ENCODE measurements at places on chromosomes 11 and 22.

DNA sequence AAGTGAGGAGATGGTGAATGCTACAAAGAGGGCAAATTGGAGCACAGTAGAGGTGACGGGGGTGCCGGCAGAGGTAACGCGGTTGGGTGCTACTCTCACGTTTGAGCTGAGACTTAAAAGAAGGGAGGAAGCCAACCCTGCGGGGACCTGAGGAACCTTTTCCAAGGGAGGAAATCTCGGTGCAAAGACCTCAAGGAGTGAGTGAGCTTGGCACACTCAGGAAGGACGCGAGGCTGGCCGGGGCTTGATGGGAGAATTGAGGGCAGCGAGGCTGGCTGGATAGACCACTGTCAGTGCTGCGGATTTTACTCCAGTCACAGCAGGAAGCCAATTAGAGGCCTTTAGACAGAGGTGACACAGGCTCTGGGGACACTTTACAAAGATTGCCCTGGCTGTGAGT lies 25.0 kb downstream of the TSKU start:
- no peak for DNase-seq

GRCh38 chr11:114179234-114179941 lies 116.8 kb upstream of the NNMT start:
- no peak for DNase-seq

DNA sequence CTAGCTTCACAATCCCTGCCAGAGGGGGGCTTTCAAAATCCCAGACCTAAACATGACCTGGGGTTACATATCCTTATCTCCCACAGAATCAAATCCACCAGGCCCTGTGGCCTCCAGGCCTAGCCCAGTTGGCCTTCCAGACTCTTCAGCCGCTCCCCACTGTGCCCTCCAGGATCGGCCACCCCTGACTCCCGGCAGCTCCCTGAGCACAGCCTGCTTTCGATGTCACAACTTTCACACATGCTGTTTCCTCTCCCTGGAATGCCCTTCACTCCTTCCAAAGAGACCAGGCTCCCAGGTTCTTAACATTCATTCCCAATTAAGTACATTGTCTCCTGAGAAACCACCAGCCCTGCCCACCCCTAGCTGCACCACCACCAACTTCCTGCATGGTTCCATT lies 62.7 kb downstream of the CSNK2A3 start:
- DNase-seq, result no peak

DNA sequence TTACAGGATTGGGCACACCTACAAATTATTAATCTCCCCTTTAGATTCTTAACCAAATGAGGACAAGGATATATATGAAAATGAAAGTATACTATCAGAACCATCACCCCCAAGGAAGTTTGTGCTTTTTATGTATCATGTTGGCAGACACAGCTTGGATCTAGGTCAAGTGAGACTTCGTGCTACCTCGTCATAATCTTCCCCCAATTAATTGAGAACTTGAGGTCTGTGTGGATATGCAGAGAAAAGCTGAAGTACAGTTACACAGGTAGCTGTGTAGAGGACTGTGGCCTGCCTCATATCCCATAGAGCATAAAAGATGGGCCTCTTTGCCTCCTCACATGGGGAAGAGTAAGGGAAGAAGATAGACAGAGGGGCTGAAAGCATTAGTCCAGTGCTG lies 45.6 kb downstream of the DNHD1 start:
- DNase-seq, result no peak

GRCh38 chr11:79668575-79668974 lies 227.7 kb upstream of the TENM4 start:
- no peak for DNase-seq

DNA sequence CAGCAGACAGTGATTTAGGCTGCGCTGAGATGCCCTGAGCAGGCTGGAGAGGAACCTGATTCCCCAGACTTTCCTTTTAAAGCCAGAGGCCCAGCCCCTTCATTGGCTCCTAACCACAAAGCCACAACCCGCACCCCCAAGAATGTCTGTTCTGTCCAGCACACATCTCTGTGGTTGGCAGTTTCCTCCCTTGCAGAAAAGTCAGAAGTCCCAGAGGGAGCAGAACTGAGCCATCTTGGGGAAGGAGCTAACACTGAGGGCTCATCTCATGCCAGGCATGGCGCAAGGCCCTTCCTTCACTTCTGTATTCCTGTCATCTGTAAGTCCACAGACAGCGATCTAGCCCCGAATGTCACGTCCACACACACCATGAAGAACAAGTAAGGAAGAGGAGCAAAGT lies 97.1 kb upstream of the SYT13 start:
- DNase-seq, result no peak

DNA sequence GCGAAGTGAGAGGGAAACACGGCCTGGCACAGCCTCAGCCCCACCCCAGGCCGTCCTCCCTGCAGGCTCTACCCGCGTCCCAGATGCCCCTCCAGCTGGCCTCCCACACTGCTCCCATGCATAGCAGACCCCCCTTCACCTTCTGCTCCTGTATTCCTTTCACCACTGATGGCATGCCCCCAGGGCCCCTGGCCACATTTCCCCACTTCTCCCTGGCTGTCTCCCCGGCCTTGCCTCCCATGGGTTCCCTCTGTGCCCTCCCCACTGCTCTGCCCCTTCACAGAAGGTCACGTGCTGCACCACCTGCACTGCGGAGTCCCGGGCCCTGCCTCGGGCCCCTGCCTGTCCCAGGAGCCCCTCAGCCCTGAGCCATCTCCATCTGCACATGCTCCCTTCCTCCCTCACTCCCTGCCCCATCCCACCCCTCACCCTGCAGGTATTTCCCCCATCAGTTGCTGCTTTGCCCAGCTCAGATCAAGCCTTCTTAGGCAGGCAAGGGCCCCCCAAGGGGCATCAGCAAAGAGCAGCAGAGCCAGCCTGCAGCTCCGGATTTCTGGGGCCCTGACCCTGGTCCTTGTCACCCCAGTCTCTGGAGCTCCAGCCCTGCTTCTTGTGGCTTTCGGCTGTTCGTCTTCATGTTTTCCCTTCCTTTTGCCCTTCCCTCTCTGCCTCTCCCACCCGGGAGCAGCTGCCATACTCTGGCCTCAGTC lies 46.4 kb downstream of the GAB4 start:
- no peak for DNase-seq

DNA sequence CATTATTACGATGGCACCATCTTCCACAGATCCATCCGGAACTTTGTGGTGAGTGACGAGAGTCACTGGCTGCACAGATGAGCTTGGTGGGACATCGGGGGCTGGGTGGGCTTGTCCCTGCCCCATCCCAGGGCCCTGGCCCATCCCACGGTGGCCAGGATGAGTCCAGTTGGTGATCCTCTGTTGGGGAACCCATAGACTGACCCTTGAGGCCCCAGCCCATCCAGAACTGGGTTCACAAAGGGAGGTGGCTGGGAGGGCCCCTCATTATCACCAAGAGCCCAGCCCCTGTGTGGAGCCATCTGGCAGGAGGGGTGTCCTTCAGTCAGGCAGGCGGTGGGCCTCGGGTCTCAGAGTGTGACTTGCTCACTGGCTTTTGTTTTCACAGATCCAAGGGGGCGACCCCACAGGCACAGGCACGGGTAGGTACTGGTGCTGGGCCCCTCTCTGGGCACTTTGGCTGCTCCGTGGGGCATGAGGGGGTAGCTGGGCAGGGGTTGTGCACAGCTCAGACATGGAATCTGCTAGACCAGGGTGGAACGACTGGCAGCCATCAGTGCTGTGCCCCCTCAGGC lies 22.0 kb downstream of the PPIL2 start:
- DNase-seq, result no peak

- DNase-seq, result peak; percentile 12
These were observed 1334.4 kb downstream of the LRRC4C start for GRCh38 chr11:40125054-40125453.

GRCh38 chr22:47195484-47196165 lies 433.2 kb downstream of the TBC1D22A start:
- no peak for DNase-seq

GRCh38 chr11:3191586-3192324 lies 26.6 kb upstream of the OSBPL5 start:
- DNase-seq, result no peak

GRCh38 chr11:71450507-71450906 lies 2.3 kb upstream of the DHCR7 start:
- no peak for DNase-seq

- no peak for DNase-seq
These were observed 1.1 kb upstream of the NELL1 start for GRCh38 chr11:20668131-20668809.

DNA sequence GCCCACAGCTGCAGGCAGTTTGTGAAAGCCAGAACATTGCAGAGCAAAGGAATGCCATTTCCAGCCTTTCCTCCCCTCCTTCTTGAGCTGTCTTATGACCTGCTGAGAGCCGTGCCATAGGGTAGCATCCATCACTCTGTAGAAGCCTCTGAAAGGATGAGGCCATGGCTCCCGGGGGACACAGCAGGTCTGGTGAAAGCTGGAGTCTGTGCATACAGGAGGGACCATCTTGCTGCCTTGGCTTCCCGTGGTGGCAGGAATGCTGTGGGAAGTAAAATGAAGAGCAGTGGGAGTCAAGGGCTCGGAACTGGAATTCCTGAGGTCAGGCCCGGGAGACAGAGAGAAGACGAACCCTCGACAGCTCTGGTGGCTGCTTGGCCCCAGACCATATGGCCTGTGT lies 30.9 kb downstream of the ANO1 start:
- DNase-seq, result no peak

- DNase-seq, result no peak
These were observed 27.8 kb upstream of the FJX1 start for GRCh38 chr11:35590412-35590811.

DNA sequence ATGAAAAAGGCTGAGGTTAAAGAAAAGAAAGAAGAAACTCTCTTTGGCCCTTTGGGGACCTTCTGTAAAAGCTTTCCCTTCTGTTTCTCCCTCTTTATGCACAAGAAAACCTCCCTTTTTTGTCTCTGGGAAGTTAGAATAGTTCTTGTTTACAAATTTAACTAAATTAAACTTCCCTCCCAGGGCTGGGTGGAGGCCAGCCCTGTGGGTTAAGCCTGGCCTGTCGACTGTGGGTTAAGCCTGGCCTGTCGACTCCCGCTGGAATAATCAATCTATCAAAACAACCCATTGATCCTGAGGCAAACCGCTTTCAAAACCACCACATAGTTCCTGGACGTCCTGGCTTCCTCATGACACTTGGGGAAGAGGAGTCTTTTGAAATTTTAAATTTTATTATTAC lies 1.2 kb upstream of the DRG1 start:
- DNase-seq, result no peak

- DNase-seq, result no peak
These were observed 2.0 kb downstream of the MYH9 start for GRCh38 chr22:36385491-36386350.

GRCh38 chr11:121887569-121887968 lies 228.4 kb downstream of the BLID start:
- DNase-seq, result no peak

- no peak for DNase-seq
These were observed 16.2 kb downstream of the PHLDA2 start for GRCh38 chr11:2913019-2913431.

DNA sequence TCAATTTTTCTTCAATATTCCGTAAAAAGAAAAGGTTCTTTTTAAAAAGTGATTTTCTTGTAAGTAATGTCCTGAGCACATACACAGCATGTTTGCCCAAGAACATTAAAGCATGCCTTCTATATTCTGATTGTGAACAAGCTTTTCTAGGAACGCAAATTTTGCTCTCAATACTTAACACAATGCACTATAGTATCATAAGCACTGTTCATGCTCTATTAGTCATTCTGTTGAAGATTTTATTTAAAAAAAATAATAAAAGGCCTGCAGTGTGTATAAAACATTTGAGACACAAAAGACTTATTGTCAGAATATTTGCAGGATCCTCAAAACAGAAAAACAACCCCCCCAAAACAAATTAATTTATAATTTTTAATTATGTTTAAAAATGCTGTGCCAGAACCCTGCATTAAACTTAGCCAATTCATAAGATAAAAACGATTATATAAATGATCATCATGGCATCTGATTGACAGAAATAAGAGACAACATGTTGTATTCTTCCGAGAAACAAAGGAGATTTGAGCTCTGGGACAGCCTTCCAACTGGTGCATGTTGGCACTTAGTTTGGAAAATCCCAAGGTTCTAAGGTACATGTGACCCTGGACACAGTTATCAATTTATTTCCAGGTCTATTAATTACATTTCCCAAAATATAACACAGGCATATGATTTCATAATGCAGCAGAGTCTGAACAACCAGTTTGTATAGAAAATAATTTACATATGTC lies 13.1 kb downstream of the MTMR2 start:
- DNase-seq, result no peak

GRCh38 chr22:46969491-46969890 lies 207.0 kb downstream of the TBC1D22A start:
- DNase-seq, result no peak

DNA sequence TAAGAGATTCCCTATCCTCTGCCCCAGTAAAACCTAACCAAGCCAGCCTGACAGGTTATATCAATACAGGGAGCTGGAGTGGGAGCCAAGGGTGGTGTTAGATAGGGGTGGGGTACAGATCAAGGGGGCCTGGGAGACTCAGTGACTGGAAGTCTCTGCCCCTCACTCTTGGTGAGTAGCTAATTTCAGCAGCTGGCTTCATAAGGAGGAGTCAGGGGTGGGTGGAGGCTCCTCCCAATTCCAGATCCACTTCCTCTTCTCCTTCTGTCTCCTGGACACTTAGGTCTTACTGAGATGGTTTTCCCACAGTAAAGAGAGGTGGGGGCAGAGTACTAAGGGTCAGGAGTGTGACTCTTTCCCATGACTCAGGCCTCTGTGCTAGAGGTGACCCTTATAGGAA lies 1.1 kb upstream of the VSIG2 start:
- DNase-seq, result no peak

DNA sequence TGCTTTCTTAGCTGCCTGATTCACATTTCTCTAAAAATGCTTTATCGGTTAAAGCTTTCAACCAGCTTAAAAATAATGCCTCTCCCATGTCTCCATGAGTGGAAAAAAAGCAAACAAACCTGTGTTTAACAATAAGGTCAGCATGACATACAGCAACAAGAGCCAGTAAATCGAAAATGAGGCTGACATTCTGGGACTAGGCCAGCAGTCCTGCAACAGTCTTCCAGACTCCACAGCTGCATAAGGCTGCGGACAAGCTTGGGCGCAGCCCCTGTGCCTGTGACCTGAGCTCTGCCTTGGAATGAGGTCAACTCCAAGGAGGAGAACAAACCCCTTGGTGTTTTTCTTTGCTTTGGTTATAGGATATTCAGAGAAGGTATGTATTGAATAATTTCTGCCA lies 95.5 kb downstream of the PGR start:
- DNase-seq, result no peak

GRCh38 chr11:74269161-74269811 lies 42.2 kb downstream of the P4HA3 start:
- no peak for DNase-seq

DNA sequence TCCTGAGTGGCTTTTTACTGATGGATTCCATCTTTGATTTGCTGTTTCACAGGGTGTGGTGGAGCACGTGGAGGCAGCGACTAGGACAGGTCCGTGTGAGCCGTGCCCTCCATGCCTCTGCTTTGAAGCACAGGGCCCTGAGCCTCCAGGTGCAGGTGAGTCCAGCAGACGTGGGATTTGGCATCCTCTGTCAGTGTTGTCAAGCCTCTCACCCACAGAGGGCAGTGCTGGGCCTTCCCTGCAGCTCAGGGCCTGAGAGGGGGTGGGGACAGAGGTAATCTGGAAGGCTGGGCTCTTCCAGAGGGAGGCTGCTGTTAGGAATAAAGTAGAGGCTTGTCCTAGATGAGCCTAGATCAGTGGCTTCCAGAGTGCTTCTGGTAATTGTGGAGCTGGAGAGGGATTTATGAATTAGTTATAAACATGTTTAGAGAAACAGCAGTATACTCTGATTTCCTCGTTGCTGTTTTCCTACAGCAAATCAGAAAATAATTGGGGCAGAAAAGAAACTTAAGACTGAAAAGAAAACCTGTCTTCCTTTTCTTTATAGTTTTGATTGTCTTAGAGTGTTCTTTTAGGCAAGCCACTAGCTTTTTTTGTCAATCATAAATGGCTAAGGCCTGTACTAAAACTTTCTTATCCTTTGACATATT lies 65.0 kb downstream of the SFI1 start:
- peak; percentile 73 for DNase-seq
